Activated naive CD4-positive, alpha-beta T cell treated with Interleukin-2 at 50 U/mL for 16 hours (primary cell): ENCODE measurements at places on chromosomes 11 and 22.

DNA sequence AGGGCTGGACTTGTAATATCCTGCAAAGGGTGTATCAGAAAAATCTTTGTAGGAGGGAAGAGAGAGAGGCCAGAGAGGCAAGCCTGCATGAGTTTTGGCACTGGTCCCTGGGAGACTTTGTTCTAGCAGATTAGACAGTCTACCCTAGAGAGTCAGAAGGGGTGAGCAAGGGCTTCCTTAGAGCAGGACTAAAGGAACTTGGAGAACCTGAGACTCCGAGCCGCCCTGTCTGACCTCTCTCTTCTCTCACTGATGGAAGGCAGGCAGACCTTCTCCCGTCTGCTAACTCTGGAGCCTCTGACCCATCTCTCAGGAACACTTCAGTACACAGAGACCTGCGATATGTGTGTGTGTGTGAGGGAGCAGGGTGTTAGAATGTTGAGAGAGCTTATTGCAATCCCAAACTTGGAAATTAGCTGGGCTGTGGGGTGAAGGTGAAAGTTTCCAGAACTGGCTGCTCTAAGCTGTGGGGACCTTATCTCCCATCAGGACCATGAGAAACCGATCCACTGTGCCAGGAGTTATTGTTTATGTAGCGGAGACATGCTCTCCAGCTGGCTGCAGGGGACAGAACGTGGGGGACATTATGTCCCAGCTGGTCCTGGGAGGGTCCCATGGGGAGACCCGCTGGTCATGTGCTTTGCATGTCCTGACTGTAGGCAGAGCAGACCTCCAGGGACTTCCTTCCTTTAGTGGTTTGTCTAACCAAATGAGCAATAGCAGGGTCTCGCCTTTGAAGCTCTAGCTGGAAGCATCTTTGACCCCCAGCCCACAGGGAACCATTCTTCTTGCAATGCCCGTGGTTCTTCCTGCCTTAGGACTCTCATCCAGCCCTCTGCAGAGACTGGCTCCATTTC is 51.1 kb downstream of the TIMP3 start:
- no peak for DNase-seq

DNA sequence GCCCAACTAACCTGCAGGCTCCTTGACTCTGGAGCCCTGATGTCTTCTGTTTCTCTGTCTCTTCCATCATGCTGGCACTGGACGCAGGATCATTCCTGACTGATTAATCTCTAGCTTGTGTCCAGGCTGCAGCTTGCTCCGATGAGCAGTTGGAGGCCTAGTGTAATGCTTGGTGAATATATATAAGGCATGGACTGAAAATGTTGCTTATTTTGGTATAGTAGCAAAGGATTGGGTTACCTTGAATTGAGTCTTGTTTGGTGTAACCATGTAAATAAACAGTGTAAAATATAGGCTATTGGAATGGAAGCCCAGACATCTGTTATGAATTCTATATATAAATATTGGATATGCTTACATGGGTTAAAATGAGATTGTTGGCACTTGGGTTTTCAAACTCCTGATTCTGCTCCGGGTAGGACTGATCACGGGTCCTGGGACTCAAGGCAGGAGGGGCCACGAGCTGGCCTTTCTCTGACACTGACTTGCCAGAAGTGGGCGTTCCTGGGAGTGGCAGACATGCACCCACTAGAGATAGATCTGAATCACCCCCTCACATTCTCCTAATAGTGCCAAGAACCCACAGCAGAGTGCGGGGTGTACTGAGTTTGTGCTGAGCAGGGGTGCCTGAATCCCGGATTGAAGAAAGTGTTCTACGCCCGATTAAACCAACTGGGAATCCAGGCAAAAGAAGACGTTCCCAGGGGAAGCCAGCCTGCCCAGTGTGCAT is 25.8 kb downstream of the LRP5 start:
- no peak for DNase-seq

GRCh38 chr11:60504219-60504905 is 10.8 kb upstream of the MS4A13 start:
- no peak for DNase-seq

DNA sequence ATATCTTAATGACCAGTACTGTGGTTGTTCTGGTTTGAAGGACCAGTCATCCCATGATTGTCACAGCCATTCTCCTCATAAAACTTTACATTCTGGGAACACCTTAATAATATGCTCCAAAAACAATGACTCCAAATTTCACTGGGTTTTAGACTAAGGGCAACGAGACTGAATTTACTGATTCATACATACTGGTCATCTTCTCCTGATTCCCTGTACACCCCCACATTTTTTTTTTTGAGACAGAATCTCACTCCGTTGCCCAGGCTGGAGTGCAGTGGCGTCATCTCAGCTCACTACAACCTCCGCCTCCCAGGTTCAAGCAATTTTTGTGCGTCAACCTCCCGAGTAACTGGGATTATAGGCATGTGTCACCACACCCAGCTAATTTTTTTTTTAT is 78.9 kb downstream of the GAB2 start:
- DNase-seq: no peak

DNA sequence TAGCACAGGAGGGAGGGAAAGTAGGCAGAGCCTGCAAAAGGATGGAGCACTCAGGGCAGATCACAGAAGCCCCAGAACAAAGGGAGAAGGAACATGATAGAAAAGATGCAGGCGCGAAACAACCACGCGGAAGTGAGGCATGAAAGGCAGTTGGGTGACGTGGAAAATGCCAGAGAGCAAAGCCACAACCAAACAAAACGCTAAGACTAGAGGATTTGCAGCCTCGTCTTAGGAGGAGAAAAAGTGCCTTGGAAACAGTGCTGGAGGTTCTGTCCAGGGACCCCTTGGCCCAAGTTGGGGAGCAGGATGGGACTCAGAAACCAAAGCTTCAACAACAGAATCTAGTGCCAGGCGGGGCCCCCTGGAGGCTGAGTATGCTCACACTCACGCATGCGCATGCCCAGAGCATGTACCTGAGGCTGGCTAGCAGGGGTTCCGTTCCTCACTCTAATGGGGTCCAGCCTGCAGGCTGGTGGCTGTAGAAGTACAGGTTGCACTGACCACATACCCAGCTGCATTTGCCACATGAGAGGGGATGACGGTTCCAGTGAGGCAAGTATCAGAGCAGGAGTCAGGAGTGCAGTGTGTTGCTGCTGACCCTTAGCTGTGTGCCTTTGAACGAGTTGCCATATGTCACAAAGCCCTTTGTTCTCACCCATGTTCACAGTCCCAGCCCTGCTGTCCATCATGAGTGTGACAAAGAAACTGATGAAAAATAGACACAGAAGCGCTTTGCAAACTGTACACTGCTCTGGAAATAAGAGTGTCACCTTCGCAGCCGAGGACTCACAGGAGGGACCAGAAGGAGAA is 568.6 kb upstream of the CADM1 start:
- no peak for DNase-seq

DNA sequence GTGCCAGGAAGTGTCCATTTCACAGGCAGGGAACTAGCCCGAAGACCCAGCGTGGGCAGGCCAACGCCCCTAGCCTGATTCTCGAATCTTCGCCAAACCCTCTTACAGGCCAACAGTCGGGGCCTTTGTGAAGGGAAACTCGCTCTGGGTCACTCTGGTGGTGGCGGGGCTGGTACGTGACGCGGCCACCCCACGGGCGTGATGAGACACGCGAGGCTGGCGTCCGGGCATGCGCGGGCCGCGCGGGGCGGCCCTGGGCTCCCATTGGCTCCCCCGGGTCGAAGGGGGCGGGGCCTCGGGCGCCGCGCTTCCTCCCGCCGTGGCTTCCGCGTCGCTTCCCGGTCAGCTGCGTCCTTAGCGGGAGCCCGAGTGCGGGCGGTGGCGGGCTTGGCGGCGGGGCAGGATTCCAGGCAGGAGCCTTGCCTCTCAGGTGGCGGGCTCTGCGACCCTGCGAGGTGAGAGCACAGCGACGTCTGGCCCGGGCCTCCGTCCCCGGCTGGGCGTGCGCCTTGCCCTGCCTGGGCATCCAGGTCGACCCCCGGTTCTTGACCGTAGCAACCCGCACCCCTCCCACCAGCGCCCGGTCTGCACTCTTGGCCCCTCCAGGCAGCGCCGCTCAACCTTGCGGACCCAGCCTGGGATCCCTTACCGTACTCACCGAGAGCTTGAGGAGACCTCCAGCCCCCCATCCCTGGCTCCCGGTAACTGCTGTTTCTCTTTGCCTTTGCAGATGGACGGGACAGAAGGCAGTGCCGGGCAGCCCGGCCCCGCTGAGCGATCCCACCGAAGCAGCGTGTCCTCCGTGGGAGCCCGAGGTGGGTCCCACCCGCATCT is at the start of gene FRMD8:
TSS of gene FRMD8 (plus strand) at position 331 of the 834 bp plus-strand sequence. CDS start at position 731, 400 bp downstream.
- peak; percentile 88 for DNase-seq

DNA sequence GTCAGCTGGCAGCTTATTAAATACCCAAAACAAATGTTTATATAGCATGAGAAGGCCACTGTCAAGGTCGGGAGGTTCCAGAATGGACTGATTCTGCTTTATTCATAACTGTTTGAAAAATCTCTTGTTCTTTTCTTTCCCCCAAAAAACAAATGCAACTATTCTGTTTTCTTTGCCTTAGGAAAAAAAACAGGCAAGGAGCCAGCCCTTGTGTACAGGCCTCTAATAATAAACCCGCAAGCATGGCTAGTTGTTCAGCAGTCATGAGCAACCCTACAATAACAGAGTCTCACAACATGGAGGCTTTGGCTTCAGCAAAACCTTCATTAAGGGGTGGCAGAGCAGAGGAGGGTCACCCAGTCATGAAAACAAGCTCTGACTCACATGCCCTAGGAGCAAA is 191.7 kb downstream of the KIRREL3 start:
- no peak for DNase-seq

DNA sequence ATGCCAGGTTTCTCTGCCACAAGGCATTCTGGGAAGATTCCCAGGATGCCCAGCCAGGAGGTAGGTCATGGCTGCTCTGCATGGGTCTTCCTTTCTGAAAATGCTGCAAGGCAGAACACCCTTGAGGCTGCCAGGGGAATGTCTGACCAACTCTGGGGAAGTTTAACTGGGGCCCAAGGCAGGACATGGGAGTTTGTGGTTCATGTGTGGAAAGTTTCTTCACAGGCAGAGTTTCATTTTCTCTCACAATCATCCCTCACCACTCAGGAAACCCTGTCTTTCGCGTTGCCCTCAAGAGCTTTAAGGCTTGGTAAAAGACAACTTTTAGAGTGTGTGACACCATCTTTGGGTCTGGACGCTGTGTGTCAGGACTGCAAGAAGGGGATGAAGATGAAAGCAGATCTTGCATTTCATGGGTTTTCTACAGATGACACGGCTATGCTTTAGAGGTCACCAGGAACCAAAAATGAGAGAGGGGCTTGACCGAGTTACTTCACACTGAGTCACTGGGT is 133.5 kb downstream of the CD44 start:
- peak; percentile 53 for DNase-seq

- DNase-seq: no peak
These were observed 65.6 kb downstream of the SHANK2 start for GRCh38 chr11:71186806-71187205.

DNA sequence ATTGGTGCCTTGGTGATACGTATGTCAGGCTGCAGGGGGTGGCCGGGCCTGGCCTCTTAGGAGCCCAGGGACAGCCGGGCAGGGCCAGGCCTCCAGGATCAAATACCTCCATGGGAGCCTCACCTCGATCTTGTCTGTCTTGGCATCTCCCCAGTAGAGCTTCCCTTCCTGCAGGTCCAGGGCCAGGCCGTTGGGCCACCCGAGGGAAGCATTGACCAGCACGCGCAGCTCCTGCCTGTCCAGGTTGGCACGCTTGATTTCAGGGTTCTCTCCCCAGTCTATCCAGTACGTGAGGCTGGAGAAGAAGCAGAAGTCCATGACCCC is 137.7 kb downstream of the CRYBB2 start:
- no peak for DNase-seq

- DNase-seq: no peak
These were observed 89.0 kb downstream of the CCDC73 start for GRCh38 chr11:32705309-32706033.
